ENCODE measurements at places on chromosomes 5 and 9.

- no peak for DNase-seq
Observed at GRCh38 chr5:43693411-43693810, 90.4 kb downstream of the NNT start.

DNA sequence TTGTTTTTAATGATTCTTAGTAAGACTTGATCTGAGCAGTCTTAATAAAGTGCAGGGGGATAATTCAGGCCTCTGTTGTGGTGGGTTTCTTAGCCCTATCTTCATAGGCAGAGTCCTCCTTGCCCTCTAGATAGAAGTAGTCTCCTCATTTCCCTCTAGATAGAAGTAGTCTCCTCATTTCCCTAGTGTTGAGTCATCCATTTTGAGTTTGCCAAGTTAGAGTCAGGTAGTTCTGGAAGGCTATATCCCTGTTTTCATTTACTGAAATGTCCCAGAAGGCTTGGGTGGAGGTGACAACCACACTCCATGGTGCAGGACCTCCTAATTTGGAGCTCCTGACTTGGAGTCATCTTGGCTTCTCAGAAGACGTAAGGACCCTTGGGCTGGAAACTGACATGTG lies 384.6 kb downstream of the MLLT3 start:
- DNase-seq = no peak

- no peak for DNase-seq
Observed at GRCh38 chr5:963673-964531, 44.7 kb upstream of the NKD2 start.

GRCh38 chr9:17021387-17021970 lies 113.4 kb upstream of the CNTLN start:
- no peak for DNase-seq

GRCh38 chr9:38319496-38320173 lies 72.9 kb upstream of the ALDH1B1 start:
- DNase-seq = peak; percentile 78

DNA sequence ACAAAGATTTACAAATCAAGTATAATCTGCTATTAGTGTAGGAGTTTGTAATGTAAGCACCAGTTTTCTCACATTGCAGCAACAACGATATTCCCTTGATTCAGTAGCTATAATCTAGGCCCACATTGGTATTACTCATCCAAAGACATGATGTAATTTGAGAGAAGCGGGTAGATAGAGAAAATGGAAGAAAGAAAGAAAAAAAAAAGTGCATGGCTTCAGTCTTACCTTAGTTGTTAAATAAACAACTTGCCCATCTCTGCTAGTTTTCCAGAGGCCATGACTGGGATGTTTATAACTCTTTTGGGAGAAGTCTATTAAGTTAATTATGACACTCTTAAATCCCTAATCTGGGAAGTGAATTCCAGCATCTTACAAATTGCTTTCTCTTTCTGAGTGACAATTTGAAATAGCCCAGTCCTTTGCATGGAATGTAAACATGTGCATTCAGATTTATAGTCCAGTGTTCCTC lies 2.8 kb downstream of the MELK start:
- DNase-seq = no peak

DNA sequence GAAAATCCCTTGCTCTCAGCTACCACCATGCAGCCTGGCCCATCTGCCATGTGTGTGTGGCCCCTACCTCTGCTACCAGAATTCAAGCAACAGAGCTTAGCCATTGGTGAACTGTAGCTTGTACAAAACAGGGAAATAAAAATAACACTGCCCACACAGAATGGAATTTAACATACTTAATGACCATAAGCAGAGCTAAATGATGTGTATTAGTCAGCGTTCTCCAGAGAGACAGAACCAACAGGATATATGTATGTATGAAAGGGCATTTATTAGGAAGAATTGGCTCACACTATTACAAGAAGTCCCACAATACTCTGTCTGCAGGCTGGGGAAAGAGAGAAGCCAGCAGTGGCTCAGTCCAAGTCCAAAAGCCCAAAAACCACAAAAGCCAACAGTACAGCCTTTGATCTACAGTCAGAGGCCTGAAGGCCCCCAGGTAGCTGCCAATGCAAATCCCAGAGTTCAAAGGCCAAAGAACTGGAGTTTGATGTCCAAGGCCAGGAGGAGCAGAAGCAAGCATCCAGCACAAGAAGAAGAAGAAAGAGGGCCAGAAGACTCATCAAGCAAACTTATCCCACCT lies 318.8 kb downstream of the DNAH5 start:
- DNase-seq = peak; percentile 12

GRCh38 chr5:40309851-40310250 lies 369.9 kb upstream of the PTGER4 start:
- no peak for DNase-seq

Measured in epithelial cell of proximal tubule (primary cell).